ENCODE measurements at places on chromosomes 2 and 18.

GRCh38 chr2:65388596-65389390 is 43.6 kb downstream of the SPRED2 start:
- no peak for DNase-seq

GRCh38 chr2:172922306-172922705 is 153.3 kb upstream of the MAP3K20 start:
- no peak for DNase-seq

DNA sequence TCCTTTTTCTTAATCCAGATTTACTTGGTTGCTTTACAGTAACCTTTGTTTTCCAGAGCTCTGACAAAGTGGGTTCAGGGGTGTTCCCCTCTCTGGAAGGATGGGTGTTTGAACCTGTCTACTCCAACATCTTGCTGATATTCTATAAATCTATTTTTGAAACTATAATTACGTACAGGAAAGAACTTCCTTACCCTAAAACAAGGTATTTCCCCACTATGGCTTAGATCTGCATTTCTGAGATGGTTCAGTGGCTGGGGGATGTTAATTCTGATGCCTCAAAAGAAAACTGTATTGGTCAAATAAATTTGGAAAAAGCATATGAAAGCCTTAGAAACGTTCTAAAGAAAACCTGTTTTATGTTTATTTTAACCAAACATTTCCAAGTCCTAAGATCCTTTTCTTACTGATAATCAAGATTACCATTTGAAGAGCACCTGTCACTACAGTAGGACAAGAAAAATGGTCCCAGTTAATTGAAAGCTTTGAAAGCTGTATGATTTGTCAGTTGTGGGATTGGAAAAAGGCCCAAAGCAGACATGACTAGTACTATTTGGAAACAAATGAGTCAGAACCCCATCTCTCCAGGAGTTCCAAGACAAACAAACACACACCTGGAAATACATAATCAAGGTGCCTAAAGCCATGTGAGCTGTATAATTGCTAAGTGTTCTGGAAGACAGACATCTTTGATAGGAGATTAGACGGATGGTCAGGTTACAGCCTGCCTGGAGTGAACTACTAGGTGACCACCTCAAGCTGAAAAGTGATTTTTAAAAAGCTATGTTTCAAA is 57.5 kb downstream of the KDM3A start:
- DNase-seq, result no peak

- no peak for DNase-seq
Observed at GRCh38 chr18:49008716-49009115, 58.0 kb upstream of the SMAD7 start.

DNA sequence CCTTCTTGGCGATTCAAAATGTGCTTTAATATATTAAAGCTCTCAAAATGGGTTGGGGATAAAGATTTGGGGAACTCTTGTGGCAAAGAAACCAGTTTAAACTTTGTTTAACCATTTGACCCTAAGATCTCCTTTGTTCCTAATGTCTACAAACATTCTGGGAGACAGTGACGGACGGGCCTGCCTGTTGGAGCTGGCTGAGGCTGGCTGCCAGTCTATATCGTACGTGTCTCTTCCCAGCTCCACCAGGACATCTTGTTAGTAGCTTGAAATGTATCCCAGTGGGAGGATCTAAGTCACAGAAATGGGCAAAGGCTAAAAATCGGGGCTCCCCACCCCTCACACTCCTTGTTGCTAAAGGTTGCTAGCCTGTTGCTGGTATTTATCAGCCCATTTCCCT is 30.7 kb downstream of the ZNF532 start:
- DNase-seq, result no peak

DNA sequence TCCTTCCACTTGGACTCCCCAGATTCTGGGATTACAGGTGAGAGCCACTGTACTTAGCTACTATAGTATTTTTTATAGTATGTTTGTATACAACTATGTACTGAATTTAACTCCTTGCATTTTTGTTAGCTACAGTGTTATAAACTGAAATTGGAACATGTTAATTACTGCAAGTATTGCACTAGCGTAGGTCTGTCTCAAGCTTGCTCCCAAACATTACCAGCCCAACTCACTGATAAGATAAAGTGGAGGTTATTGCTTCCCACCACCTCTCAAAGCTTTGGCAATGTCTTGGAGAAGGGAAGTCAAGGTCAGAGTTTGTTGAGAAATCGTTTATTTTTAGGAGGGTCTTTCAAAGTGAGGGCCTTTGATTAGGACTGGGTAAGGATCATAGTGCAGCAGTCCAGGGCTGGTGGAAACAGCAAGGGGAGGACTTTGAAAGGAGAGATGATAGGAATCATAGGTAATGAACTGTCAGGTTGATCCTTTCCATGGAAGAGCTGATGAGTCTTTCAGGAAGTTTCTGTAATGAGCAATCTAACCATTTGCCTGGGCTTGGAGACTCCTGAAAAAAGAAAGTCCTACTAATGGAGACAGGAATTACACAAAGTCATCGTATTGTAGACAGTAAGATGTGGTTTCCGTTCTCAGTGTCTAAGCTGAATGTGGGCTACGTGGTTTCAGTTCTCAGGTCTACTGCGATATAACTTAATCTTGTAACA is 257.1 kb downstream of the MYO3B start:
- no peak for DNase-seq

DNA sequence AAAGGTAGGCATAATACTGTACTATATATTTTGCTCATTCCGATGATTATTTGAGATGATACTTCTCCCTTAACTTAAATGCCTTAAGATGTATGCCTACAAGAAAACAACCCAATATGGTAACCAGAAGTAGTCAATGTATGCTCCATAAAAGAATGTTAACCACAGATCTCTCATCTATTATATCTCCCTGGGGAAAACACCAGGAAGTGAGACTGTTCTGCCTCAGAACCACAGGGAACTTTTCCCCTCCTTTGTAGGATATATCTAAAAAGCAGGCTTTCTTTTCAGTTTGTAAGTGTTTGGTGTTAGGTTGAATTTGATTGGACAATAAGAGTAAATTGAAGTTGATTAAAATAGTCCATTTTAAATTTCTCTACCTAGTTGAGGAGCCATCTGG is 1160.5 kb upstream of the NXPH2 start:
- DNase-seq, result peak; percentile 42
